Renal cortical epithelial cell (primary cell): ENCODE measurements at places on chromosomes 7 and 10. TPM values are rescaled to one million over a fixed set of nuclear protein-coding genes. Genes with fewer than 3 reads are reported as not detected.

Gene PTPRE
- total RNA-seq = 9.9 and 19.6 TPM in 2 replicates

Gene AKR1C1
- 5.5 and 6.6 TPM in 2 replicates for total RNA-seq

Gene SPDYE5
- 0.10 and 0.35 TPM in 2 replicates for total RNA-seq

Gene CLCN1
- not detected in 2 replicates for total RNA-seq

Gene NFE2L3
- total RNA-seq = 49.2 and 94.1 TPM in 2 replicates
